ENCODE measurements at places on chromosomes 12 and 14.

DNA sequence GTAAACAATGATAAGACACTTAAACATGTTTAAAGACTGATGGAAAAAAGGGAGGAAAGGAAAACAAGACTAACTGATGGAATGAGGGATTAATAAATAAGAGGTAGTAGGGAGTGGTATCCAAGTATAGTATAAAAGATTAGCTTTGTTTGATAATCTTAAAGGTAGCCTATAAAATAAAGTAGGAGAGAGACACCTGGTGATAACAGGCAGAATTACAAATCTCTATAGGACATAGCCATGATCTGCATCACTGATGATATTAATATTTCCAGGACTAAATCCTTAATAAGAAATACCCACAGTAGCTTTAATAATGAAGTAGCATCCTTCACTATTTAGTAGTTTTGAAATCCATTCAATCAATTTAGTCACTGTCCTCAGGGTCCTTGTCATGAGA is 30.4 kb downstream of the DLGAP5 start:
- no peak for DNase-seq

GRCh38 chr12:28313631-28314030 is 123.4 kb downstream of the CCDC91 start:
- no peak for DNase-seq

DNA sequence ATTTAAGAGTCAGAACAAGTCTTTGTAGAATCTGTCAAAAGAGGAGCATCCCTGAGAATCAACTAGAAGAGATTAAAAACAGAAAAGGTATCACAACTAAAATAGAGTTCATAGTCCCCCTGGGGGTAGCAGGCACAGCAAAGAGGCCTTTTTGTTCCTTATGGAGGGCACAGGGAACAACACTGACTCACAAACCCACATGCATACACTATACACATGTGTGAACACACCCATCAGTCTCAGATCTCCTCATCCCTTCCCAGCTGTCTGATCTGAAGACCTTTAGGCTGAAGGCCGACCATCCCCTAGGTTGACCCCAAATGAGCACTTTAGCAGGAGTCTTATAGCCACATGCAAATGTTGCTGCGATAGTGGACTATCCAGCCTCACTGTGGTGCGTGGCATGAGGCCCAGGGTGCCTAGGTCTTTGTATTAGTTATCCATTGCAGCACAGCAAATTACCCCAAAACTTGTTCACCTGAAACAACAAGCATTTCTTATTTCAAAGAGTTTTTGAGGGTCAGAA is 236.7 kb upstream of the EGLN3 start:
- DNase-seq = no peak

- no peak for DNase-seq
Measured at GRCh38 chr14:99075061-99075460, 196.9 kb downstream of the BCL11B start.

DNA sequence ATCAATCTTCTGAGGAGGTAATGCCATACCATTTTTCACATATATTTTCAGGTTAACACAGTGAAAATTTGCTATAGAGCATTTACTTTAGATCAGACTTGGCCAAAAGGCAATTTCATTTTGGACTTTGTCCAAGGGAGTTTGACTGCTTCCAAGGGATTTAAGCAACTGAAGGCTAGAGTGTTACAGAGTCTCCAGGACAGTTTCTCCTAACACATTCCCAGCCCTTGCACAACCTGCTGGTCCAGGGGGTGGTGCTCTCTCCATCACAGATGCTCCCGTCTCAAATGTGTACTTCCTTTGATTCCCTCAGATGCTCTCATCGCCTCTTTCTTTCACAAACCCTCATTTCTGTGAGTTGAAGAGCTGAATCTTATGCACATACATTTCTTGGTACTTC is 143.1 kb downstream of the TPH2 start:
- no peak for DNase-seq

- DNase-seq = no peak
Measured at GRCh38 chr12:12715459-12716150, 1.6 kb upstream of the CDKN1B start.
